Ascending aorta (tissue), 2 donors: ENCODE measurements at places on chromosomes 4 and X. TPM values are rescaled to one million over a fixed set of nuclear protein-coding genes. Genes with fewer than 3 reads are reported as not detected.
A peak's percentile ranks its signal among the peaks of the same experiment; 100 is the strongest.

DNA sequence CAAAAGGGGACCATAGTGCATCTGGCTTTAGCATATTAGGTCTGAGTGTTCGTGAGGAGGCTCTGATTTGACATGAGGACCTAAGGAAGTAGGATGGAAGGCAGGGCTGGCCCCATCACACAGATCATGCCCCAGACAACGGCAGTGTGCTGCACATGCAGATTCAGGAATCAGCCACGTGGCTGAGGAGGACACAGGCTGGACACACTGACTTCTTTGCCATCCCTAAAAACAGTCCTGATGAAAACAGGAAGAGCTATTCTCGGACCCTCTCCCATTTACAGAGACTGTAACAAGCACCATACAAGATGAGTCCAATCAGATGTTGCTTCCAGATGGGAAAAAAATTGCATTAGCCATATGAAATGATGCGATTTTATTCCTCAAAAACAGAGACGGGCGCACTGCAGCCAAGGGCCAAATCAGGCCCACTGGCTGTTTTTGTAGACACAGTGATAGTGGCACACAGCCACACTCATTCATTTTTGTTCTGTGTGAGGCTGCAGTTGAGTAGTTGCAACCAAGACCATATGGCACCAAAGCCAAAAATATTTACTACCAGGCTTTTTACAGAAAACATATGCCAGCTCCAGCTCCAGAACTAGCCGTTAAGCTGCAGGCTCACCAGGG is 41.0 kb downstream of the ACSL1 start:
- no peak overlapping the region for H3K27ac ChIP-seq
- no peaks in the 10 kb centered on the region for H3K4me1 ChIP-seq
- no peaks in the 10 kb centered on the region for H3K27me3 ChIP-seq
- peaks cover 29% of the 10 kb centered on the region for H3K36me3 ChIP-seq
- H3K4me3 ChIP-seq, result no peak overlapping the region

DNA sequence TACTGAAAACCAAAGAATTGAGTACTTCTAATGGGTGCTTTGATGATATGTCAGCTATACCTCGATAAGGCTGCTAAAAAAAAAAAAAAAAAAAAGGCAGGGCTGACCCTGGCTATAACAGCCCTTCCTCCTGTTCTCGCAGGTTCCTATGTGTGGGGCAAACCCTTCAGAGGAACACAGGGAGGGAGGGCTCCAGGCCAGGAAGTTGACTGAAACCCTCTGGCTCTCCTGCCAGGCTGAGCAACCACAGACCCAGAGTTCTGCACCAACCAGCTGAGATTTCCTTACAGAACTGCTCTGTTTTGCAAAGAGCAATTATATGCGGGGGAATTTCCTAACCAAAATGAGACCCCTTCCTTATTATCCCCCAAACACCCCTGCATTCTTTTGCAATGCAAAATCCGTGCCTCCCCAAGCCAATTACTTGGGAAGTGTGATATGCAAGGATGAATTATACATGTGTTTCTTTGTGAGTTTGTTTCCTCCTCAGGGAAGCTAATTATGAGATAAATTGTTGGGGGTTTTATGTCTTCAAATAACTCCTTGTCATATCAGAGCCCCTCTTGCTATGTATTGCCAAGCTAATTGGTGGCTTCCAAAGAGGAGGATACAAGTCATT is 45.6 kb downstream of the PDHA1 start:
- no peaks in the 10 kb centered on the region for H3K36me3 ChIP-seq
- DNase-seq, result no peak
- H3K4me1 ChIP-seq, result no peaks in the 10 kb centered on the region
- no peak overlapping the region for H3K27ac ChIP-seq
- no peaks in the 10 kb centered on the region for H3K27me3 ChIP-seq
- H3K4me3 ChIP-seq, result no peak overlapping the region

- H3K4me1 ChIP-seq, result no peaks in the 10 kb centered on the region
- H3K27ac ChIP-seq, result no peak overlapping the region
- H3K36me3 ChIP-seq, result no peaks in the 10 kb centered on the region
- H3K27me3 ChIP-seq, result no peaks in the 10 kb centered on the region
- H3K4me3 ChIP-seq, result no peak overlapping the region
Observed at GRCh38 chr4:42234817-42235216, 82.4 kb upstream of the BEND4 start.

- no peaks in the 10 kb centered on the region for H3K4me1 ChIP-seq
- H3K27ac ChIP-seq, result no peak overlapping the region
- H3K36me3 ChIP-seq, result peaks cover 5% of the 10 kb centered on the region
- no peak overlapping the region for H3K4me3 ChIP-seq
- DNase-seq, result no peak
- H3K27me3 ChIP-seq, result no peaks in the 10 kb centered on the region
Observed at GRCh38 chr4:39719804-39720580, 22.1 kb downstream of the UBE2K start.

- peak overlapping the region; percentile 87 for H3K27ac ChIP-seq
- peaks cover 10% of the 10 kb centered on the region for H3K4me1 ChIP-seq
- DNase-seq, result peak; percentile 86
- H3K4me3 ChIP-seq, result peak overlapping the region; percentile 71
Observed at GRCh38 chr4:54231768-54232688, 2.9 kb downstream of the PDGFRA start.

DNA sequence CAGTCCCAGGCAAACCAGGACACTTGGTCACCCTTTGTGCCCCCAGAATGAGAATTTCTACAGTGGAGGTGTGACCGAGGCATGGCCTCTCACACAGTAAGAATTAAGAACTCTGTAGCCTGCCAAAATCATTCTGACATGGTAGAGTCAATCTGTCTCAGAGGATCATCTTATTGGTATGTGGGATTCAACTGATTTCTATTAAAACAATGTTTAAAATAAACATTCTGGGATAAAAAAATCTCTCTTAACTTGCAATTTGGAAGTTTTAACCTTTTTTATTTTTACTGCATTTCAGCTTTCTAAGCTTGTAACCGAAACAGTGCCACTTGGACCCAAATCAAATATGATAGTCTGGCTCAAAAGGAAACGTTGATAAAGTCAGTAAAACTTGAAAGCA is 165.4 kb upstream of the LDB2 start:
- H3K36me3 ChIP-seq, result no peaks in the 10 kb centered on the region
- no peaks in the 10 kb centered on the region for H3K4me1 ChIP-seq
- H3K27ac ChIP-seq, result no peak overlapping the region
- DNase-seq, result no peak

GRCh38 chrX:14758029-14758491 is 114.8 kb downstream of the FANCB start:
- no peak overlapping the region for H3K4me3 ChIP-seq
- no peak for DNase-seq
- H3K27ac ChIP-seq, result no peak overlapping the region
- H3K36me3 ChIP-seq, result no peaks in the 10 kb centered on the region

DNA sequence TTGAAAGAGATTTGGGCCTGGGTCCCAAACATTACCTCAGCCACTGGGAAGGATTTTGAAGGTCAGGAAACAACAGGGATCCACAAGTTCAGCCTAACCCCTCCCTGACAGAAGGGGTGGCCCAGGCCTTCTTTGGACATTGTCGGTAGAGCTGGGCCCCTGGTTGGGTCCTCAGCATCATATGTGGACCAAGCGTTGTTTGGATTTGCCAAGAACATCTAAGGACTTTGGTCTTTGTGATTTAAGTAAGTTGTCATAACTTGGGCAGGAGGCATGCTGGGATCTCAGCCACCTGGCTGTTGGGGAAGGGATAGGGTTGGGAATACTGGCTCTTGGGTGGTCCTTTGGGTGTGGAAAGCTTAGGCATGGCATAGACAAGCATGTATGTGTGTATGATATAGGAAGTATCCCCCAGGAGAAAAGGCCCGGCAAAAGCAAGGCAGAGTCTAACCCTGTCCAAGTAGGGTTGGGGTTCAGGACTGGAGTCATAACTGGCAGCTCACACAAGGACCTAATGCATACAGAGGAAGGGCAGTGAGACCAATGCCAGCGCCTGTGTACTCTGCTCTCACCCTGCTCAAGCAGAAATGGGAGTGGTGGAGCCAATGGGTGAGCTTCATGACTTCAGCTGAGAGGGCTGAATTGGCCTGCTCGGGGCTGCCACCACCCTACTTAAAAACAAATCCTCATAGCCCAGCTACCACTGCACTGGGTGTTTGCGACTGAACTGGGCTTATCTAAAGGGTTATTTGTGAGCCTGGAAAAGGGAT is 102.8 kb downstream of the RTL5 start:
- peak overlapping the region; percentile 46 for H3K27ac ChIP-seq
- H3K36me3 ChIP-seq, result no peaks in the 10 kb centered on the region
- peak; percentile 61 for DNase-seq
- H3K4me1 ChIP-seq, result no peaks in the 10 kb centered on the region

GRCh38 chr4:85151786-85152185 is 185.3 kb upstream of the WDFY3 start:
- DNase-seq, result no peak
- no peaks in the 10 kb centered on the region for H3K4me1 ChIP-seq
- H3K27me3 ChIP-seq, result no peaks in the 10 kb centered on the region
- H3K27ac ChIP-seq, result no peak overlapping the region

- no peak overlapping the region for H3K4me3 ChIP-seq
- H3K27ac ChIP-seq, result no peak overlapping the region
- DNase-seq, result no peak
- H3K36me3 ChIP-seq, result no peaks in the 10 kb centered on the region
- H3K27me3 ChIP-seq, result no peaks in the 10 kb centered on the region
- no peaks in the 10 kb centered on the region for H3K4me1 ChIP-seq
Observed at GRCh38 chr4:163385466-163385865, 41.8 kb downstream of the NPY5R start.

- H3K27me3 ChIP-seq, result no peaks in the 10 kb centered on the region
- no peak overlapping the region for H3K4me3 ChIP-seq
- H3K4me1 ChIP-seq, result no peaks in the 10 kb centered on the region
Observed at GRCh38 chr4:121330180-121330665, 50.6 kb downstream of the QRFPR start.

GRCh38 chr4:77852892-77853495 is 9.6 kb upstream of the MRPL1 start:
- no peaks in the 10 kb centered on the region for H3K36me3 ChIP-seq
- no peaks in the 10 kb centered on the region for H3K27me3 ChIP-seq
- H3K4me3 ChIP-seq, result no peak overlapping the region
- H3K27ac ChIP-seq, result no peak overlapping the region

DNA sequence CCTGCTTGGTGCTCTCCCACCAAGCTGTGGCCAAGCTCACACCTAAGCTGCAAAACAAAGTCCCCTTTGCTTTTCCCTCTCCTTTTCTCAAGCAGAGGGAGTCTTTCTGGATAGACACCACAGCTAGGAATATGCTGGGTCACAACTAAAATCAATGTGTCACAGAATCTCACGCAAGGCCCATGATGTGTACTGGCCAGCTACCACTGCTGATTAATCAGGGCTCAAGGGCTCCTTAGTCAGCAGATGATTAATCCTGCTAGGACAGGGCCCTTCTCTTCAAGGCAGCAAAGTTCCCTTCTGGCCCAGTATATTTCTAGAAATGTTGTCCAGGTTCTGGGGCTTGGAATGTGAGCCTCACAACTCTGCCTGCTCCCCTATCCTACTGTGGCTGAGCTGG is 32.0 kb upstream of the TENT5D start:
- no peak overlapping the region for H3K27ac ChIP-seq
- no peaks in the 10 kb centered on the region for H3K4me1 ChIP-seq
- no peak overlapping the region for H3K4me3 ChIP-seq
- no peaks in the 10 kb centered on the region for H3K27me3 ChIP-seq
- no peak for DNase-seq
- H3K36me3 ChIP-seq, result no peaks in the 10 kb centered on the region

GRCh38 chrX:16711219-16711811 is 1.2 kb downstream of the CTPS2 start:
- H3K36me3 ChIP-seq, result no peaks in the 10 kb centered on the region
- H3K27me3 ChIP-seq, result no peaks in the 10 kb centered on the region
- peak overlapping the region; percentile 68 for H3K4me3 ChIP-seq
- peak overlapping the region; percentile 90 for H3K27ac ChIP-seq

GRCh38 chr4:139685180-139685579 is 19.6 kb downstream of the MGST2 start:
- peak overlapping the region; percentile 69 for H3K27ac ChIP-seq
- peaks cover 17% of the 10 kb centered on the region for H3K4me1 ChIP-seq
- no peak overlapping the region for H3K4me3 ChIP-seq
- peaks cover 13% of the 10 kb centered on the region for H3K36me3 ChIP-seq
- H3K27me3 ChIP-seq, result no peaks in the 10 kb centered on the region

- DNase-seq, result no peak
- H3K27me3 ChIP-seq, result no peaks in the 10 kb centered on the region
- no peaks in the 10 kb centered on the region for H3K36me3 ChIP-seq
- no peak overlapping the region for H3K27ac ChIP-seq
Observed at GRCh38 chr4:74123065-74123728, 24.2 kb upstream of the CXCL2 start.

GRCh38 chrX:42093756-42094155 is 170.4 kb upstream of the CASK start:
- no peak for DNase-seq
- H3K27ac ChIP-seq, result no peak overlapping the region
- H3K4me3 ChIP-seq, result no peak overlapping the region
- H3K27me3 ChIP-seq, result peaks cover 4% of the 10 kb centered on the region
- H3K36me3 ChIP-seq, result no peaks in the 10 kb centered on the region

DNA sequence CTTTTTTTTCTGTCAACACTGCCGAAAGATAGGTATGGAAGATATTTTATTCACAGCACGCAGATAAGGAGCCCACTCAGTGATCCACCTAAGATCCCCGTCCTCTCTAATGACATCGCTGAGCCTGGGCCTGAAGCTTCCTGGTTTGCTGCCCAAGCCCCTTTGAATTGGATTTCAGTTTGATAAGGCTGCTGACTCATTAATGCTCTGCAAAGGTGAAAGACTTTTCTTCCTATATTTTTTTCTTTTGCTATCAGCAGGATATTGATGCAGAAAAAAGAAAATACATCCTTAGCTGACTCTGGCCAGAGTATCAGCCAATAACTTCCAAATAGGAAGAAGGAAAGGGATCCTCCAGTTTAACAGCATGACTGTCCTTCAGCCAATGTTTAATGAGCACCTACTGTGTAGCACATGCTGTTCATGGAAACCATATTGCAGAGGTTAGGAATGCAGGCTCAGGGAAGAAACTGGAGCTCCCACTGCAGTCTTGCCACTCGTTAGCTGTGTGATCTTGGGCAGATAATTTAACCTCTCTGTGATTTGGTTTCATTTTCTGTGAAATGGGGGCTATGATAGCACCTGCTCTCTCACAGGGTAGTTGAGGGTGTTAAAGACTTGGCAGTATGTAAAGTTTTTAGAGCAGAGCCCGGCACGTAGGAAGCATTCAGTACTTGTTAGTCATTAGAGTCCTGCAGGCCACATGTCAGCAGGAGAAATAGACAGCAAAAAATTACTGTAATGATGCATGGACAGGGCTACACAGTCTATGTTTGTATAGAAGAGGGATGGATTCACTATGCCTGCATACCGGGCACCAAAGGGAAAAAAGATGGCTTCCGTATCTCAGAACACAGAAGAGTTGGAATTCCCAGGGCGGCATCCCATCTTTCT is 39.3 kb downstream of the EVC start:
- no peaks in the 10 kb centered on the region for H3K27me3 ChIP-seq
- H3K36me3 ChIP-seq, result peaks cover 57% of the 10 kb centered on the region
- no peak overlapping the region for H3K4me3 ChIP-seq

GRCh38 chr4:152666946-152667345 is 12.9 kb downstream of the TMEM154 start:
- no peaks in the 10 kb centered on the region for H3K4me1 ChIP-seq
- no peak overlapping the region for H3K4me3 ChIP-seq
- no peaks in the 10 kb centered on the region for H3K36me3 ChIP-seq

WAS gene
- total RNA-seq, result 29.5 TPM

AMTN gene
- not detected for total RNA-seq

FAT1 gene
- total RNA-seq, result 52.9 TPM

PNMA3 gene
- total RNA-seq, result not detected

SOWAHD gene
- total RNA-seq, result not detected

TMEM150C gene
- total RNA-seq, result 5.4 TPM

ETDB gene
- not detected for total RNA-seq

PRRG3 gene
- not detected for total RNA-seq

TEX13D gene
- not detected for total RNA-seq
